Stimulated activated CD8-positive, alpha-beta memory T cell treated with anti-CD3 and anti-CD28 coated beads, Interleukin-4, amount 100 ng/mL, for 1 hour (primary cell): ENCODE measurements at places on chromosomes 3 and 15.

- no peak for DNase-seq
Observed at GRCh38 chr15:100903168-100903554, 16.0 kb upstream of the LRRK1 start.

DNA sequence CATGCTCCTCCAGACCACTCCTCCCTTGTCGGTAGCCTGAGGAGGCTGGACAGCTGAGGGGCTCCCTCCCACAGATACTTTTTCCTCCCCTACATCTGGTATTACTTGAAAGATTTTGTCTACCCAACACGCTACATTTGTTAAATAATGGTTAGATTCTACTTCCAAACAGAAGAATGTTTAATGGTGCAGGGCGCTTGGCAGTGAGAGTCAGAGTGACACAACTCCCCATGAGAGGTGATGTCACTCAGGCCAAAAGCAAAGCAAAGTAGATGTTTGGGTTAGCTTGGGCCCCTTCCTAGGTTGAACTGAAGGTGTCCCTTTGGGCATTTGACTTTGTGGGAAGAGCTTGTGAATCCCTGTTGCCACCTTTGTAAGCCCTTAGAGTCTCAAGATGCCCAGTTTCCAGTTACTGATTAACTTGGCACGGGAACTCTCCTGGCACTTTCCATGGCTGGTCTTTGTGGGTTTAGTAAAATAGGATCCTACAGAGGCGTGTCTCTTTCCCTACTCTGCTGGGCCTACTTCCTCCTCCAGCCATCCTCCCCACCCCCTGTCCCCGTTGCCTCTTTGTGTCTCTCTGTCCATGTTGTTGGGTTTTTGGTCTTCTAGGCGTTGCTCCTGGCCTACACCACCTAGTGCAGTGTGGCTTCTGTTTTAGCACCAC, 5.6 kb downstream of the LIMD1 start:
- no peak for DNase-seq

- no peak for DNase-seq
Observed at GRCh38 chr3:64311424-64312061, 86.3 kb upstream of the PRICKLE2 start.

DNA sequence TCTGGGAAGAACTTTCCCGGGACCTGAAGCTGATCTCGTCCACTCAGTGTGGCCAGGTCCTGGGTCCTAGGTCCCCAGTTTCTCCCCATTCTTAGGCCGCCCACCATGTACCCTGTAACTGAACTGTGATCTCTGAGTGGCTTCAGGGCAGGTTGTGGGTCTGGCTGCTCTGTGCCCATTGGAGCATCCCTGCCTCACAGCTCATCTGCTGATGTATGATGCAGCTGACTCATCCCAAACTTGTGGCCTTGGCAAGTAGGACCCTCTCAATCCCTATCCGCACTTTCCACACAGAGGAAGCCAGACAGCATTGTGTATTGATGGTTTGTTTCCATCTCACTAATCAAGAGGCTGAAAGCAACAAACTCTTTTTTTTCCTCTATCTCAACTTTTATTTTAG, 69.1 kb upstream of the XCR1 start:
- DNase-seq = no peak

DNA sequence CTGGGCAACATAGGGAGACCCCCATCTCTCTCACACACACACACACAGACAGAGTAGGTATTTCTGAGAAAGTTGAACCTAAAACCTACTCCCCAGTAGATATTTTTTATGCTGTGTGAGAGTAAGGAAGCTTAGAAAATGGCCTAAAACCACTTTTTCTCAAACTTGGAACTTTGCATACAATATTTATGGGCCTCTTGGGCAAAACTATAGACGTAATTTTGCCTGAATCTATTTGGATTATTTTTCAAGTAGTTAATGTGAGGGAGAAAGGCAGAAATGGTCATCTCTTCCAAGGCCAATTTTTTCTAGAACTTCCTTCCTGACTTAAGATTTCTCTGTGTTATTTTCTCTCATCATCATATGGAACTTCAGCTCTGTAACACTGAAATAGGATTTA, 81.7 kb downstream of the ZNF609 start:
- no peak for DNase-seq

DNA sequence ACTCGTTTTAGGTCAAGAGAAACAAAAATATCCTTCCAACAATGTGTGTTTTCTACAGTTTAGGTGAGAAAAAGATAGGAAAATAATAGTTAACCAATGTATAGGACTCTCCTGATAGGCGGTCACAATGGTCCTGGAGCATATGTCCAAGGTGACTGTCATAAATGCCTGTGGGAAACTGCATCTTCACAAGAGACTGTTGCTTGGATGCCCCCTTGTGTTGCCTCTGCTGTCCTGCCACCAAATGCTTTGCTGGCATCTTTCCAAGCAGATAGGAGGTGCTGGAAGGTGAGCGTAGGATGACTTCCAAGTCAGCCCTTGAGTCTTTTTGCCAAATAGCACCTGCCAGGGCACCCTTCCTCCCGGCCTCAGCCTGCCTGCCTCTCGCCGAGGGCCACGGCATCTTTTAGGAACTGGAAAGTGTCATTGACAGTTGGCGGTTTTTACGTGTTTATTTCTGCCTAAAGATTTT, 24.1 kb upstream of the SACM1L start:
- DNase-seq = no peak

- no peak for DNase-seq
Observed at GRCh38 chr3:41430886-41431285, 231.6 kb downstream of the CTNNB1 start.

GRCh38 chr3:110311541-110311940, 760.1 kb upstream of the NECTIN3 start:
- no peak for DNase-seq

DNA sequence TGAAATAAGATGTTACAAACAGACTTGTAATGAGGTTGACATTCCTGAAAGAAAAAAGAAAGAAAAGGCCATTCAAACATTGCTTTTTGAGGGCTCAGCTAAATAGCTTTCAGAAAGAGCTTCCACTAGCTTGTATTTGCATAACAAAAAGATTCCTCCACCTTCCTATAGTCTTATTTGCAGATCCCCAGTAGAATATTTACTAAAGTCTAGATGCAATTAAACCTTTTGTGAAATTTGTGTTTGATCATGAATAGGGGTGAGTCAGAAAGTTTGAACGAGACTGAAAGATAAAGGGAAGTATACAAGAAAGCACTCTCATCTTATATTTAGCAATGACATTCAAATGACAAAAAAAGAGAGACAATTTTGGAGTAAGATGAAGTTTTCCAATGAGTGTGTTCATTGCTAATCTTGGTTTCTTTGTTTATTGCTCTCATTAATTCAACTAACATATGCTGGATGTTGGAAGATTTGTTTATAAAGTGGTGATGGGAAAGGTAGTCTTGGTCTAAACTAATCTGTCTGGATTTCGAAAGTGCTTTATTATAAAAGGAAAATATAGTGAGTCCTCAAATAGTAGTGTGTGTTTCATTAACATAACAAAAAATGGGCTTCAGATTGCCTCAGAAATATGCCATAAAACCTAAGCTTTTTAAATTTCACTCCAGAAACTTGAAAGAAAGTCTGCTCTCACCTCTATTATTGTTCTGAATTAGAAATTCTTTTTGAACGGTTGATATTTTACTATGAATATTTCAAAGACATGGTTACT, 9.1 kb upstream of the CADPS start:
- no peak for DNase-seq

- DNase-seq = no peak
Observed at GRCh38 chr15:27057904-27058645, 87.1 kb downstream of the GABRG3 start.

DNA sequence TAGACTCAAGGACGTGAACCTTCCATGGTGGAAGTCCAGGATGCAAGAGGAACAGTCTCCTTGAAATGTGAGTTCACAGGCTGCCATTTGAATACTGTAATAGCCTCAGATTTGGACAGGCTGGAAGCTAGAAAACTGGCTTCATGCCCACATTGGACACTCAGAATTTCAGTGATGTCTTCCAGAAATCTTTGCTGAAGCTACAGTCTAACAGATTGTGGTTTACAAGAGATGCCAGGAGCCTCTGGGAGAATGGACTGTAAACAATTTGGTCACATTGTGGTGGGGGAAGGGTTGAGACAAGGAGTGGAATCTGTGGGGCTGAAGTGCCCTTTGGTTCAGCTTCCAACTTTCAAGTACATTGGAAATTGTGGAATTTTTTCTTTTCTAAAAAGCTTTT, 252.0 kb upstream of the PROK2 start:
- DNase-seq = no peak

DNA sequence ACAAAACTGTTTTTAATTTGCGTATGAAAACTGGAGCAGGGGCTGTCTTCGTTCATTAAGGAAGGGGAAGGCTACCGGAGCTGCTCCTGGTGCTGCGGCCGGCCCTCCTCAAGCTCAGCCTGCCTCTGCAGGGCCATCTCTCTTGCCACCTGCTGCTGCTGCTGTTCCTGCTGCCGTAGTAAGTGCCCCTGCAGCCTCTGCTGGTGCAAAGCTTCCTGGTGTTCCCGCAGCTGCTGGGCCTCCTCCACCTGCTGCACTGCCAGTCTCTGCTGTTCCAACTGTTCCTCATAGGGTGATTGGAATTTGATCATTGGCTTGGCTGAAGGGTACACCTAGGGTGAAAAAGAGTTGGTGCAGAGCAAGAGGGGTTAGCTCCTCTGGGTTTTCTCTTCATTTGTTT, 66.0 kb downstream of the GOLIM4 start:
- DNase-seq = no peak

DNA sequence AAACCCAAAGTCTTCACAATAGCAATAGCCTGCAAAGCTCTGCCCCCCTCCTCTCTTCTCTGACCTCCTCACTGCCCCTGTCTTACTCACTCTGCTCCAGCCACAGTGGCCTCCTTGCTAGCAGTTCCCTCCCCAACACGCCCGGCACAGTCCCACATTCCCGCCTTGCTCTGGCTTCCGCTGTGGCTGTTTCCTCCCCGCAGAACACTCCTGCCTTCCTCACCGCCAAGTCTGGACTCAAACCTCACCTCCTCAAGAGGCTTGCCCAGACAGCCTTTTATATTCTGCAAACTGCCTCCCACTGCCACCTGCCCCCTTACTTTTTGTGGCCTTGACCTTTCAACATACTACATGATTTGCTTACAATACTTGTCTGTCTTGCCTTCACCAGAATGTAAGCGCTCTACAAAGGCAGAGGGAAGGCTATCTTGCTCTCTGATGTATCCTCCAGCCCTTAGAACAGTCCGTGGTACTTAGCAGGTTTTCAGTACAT, 406 bp upstream of the MPI start:
- DNase-seq = no peak

DNA sequence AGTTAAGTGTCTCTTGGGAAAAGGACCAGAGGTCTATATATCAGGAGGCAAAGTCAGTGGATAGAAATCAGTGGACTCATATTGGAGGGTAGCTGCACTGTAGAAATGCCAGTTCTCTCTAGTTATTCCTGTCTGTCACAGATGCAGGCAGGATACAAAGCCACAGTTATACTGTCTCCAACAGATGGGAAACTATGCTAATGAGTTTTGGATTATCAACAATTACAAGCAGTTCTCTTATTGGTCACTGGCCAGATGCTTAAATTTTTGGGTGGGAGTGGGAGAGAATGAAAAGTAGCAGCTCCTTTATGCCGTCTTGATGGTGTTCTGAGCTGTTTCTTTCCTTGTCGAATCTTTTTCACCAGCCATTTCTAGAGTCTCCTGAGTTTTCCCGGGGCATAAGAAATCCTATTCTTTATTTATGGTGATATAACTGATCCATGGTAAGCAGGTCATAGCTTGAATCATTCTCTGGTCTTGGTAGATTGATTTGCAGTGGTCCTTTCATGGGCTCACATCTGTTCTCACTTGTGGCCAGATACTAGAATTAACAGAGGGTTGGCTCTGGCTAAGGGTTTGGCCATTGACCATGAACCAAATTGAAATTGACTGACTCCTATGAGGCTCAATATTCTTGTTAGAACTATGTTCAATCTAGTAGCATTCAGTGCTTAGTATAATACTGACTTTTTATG, 44.6 kb upstream of the RBMS3 start:
- no peak for DNase-seq

GRCh38 chr3:27653803-27654558, 68.1 kb downstream of the EOMES start:
- no peak for DNase-seq

- no peak for DNase-seq
Observed at GRCh38 chr3:9649791-9650521, 651 bp downstream of the MTMR14 start.

- no peak for DNase-seq
Observed at GRCh38 chr15:47844437-47844836, 127.1 kb downstream of the SEMA6D start.

- no peak for DNase-seq
Observed at GRCh38 chr3:5133239-5134018, 11.3 kb downstream of the ARL8B start.

- no peak for DNase-seq
Observed at GRCh38 chr3:16460886-16461285, 52.6 kb downstream of the RFTN1 start.

DNA sequence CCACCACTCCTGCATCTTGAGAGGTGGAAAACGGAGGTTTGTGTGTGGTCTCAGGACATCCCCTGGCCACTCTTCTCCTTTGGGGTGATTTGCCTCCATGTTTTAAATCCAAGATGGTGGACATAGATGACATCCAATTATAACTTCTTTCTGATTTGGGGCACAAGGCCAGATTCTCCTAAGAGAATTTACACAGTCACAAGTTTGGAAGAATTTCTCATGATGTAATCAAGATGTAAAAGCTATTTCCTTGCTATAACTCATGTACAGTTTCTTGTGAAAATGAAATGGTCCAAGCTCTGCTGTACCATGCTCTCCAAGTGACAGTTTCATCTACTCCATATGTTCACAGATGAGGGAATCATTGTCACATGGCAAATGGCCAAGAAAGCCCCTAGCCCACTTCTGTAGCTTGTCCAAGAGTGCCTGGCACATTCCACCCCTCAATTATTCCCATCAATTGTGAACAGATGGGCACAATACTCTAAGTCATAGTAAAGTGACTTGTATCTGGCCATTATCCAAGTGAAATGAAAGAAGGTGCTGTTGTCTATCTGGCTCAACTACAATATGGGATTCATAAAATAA, 134.6 kb upstream of the ROPN1 start:
- no peak for DNase-seq

DNA sequence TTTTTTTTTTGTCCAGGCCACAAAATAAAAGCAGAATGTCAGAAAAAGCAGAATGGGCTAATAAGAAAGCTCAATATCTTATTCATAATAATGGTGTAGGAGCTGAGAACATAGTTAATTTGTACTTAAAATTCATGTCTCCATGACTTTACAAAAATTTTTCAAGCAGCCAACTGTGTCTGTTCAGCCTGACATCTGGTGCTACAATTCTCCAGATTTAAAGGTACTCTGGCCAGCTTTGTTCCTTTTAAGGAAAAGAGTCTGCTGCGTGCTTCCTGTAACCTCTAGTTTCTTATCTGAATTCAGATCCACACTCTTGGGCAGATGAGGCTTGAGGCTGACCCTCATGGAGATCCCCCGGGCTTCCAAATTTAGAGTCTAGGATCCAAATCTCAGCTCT, 8.7 kb upstream of the RFX7 start:
- no peak for DNase-seq

DNA sequence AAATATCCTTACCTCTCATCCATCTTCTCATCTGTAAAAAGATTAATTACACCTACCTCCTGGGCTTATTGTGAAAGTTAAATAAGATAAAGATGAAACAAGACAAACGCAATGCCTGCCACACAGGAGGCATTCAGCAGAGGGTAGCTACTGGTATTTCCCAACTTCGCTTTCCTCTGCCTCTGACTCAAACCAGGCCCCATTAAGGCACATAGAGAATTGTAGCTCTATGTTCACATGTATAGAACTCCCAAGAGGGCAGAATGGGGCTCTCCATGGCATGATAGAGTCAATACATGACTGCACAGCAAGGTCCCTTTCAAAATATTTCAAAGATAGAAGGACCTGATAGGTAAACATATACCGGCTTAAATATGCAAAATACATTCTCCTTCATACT, 1.4 kb downstream of the LYSMD2 start:
- DNase-seq = no peak
